Neural progenitor cell (in vitro differentiated cells): ENCODE measurements at places on chromosomes 12 and 14. TPM values are rescaled to one million over a fixed set of nuclear protein-coding genes. Genes with fewer than 3 reads are reported as not detected.

DNA sequence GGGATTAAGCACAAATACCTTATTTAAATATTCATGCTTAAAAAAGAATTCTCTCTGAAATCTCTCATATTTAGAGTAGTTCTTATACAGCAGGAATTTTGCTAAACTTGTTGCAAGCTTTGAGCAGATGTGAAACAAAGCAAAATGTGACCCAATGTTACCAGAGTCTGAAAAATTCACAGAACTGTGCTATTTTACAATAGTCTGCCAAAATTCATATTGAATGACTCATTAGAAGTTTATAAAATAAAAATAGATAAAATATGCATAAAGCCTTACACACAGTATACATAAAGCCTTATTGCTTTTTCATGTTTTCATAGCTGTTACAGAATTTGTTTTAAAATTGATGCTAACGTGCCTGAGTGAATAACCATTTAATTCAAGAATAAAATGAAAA, 17.8 kb upstream of the RHOJ start:
- no peaks in the 10 kb centered on the region for H3K4me1 ChIP-seq
- no peaks in the 10 kb centered on the region for H3K27me3 ChIP-seq
- H3K4me3 ChIP-seq = no peak overlapping the region
- DNase-seq = no peak

DNA sequence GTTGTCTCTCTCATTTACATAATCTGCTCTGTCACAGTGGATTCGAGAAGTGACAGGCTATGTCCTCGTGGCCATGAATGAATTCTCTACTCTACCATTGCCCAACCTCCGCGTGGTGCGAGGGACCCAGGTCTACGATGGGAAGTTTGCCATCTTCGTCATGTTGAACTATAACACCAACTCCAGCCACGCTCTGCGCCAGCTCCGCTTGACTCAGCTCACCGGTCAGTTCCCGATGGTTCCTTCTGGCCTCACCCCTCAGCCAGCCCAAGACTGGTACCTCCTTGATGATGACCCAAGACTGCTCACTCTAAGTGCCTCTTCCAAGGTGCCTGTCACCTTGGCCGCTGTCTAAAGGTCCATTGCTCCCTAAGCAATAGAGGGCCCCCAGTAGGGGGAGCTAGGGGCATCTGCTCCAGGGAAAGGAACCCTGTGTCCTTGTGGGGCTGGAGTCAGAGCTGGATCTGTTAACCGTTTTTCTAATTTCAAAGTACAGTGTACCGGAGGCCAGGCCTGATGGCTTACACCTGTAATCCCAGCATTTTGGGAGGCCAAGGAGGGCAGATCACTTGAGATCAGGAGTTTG, 5.1 kb downstream of the ERBB3 start:
- no peak overlapping the region for H3K27ac ChIP-seq
- H3K27me3 ChIP-seq = peaks cover 18% of the 10 kb centered on the region
- peaks cover 15% of the 10 kb centered on the region for H3K4me1 ChIP-seq

GRCh38 chr12:114998750-114999128, 314.8 kb upstream of the TBX3 start:
- no peak for DNase-seq
- no peaks in the 10 kb centered on the region for H3K36me3 ChIP-seq
- H3K4me1 ChIP-seq = peaks cover 6% of the 10 kb centered on the region
- no peak overlapping the region for H3K27ac ChIP-seq
- H3K4me3 ChIP-seq = no peak overlapping the region
- no peaks in the 10 kb centered on the region for H3K27me3 ChIP-seq

- no peaks in the 10 kb centered on the region for H3K27me3 ChIP-seq
- H3K4me1 ChIP-seq = peaks cover 8% of the 10 kb centered on the region
- no peak for DNase-seq
- H3K4me3 ChIP-seq = no peak overlapping the region
Measured at GRCh38 chr12:83793616-83794015, 1106.9 kb downstream of the TMTC2 start.

GRCh38 chr12:4947253-4947652, 37.5 kb downstream of the KCNA1 start:
- DNase-seq = peak; percentile 69
- H3K27me3 ChIP-seq = peaks cover 23% of the 10 kb centered on the region
- no peaks in the 10 kb centered on the region for H3K36me3 ChIP-seq
- H3K4me3 ChIP-seq = no peak overlapping the region
- peaks cover 16% of the 10 kb centered on the region for H3K4me1 ChIP-seq

DNA sequence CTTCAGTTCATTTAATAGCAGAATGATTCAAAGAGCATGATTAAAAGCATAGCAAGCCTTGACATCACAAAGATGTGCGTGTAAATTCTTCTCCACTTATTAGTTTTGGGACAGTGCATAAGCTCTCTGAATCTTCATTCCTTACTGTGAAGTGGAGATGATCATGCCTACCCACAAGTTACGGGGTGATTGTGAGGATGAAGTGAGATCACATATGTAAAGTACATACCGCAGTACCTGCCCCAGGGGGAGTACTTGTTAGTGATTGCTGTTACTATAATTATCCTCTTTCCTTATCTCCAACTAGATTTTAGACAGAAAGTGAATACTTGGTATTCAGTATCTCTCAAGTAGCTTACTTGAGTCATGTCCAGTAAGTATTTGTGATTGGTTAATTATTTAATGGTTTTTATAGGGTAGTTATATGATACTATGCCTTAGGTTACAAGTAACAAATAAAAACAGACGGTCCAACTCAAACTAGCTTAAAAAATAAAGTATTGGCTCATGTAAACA, 6.0 kb downstream of the RAD9B start:
- no peaks in the 10 kb centered on the region for H3K36me3 ChIP-seq
- no peak overlapping the region for H3K27ac ChIP-seq
- DNase-seq = no peak
- H3K4me3 ChIP-seq = no peak overlapping the region
- no peaks in the 10 kb centered on the region for H3K4me1 ChIP-seq

- peaks cover 7% of the 10 kb centered on the region for H3K27me3 ChIP-seq
- no peaks in the 10 kb centered on the region for H3K36me3 ChIP-seq
- DNase-seq = no peak
Measured at GRCh38 chr12:131836714-131837397, 8.7 kb downstream of the MMP17 start.

DNA sequence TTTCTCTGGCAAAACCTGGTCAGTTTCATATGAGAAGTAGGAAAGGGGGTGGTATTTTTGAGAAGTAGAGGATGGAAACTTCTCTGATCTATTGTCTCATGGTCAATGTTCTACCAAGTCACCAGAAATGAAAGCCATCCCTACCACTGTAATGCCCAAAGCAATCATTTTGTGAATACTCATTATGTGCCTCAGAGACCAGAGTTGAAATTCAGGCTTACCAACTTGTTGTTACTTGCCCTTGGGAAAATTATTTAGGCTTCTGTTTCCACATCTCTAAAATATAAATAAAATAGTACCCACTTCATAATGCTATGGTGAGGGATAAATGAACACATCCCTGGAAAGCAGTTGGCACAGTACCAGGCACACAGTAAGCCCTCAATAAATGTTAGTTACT, 723.7 kb upstream of the TBX3 start:
- no peak for DNase-seq

DNA sequence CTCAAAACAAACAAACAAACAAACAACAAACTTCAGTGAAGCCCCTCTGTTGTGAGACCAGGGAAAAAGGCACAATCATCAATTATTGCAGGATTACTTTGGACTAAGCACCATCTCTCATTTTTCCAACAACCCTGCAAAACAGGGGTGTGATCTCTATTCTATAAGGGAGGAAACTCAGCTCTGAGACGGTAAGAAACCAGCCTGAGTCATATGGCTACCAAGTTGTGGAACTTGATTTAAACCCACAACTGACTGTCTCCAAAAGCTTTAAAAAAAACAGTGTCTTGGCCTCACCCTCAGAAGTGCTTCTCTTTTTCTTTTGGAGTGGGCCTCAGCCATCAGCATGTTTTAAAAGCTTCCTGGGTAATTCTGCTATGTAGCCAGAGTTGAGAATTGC, 49.8 kb downstream of the RIN3 start:
- DNase-seq = no peak
- no peak overlapping the region for H3K4me3 ChIP-seq

GRCh38 chr14:32023540-32023939, 53.6 kb upstream of the ARHGAP5 start:
- no peaks in the 10 kb centered on the region for H3K27me3 ChIP-seq
- no peak for DNase-seq
- H3K4me3 ChIP-seq = no peak overlapping the region

DNA sequence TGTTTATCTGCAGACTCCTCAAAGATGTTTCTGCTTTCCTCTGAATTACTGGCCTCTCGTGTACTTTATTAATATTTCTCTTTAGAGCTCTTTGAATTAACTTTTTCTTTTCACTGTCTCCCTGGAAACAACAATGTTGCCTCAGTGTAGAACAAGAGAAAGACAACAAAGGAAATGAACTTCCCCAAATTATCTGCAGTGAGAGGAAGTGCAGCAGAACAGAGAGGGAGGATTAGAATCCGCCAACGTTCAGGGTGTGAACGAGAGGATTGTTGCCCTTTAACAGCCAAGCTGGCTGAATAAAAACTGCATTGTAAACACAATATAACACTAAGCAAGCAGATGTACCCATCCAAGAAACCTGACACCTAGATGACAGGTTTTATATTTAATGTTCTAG, 375.9 kb downstream of the GALC start:
- no peak overlapping the region for H3K27ac ChIP-seq
- no peaks in the 10 kb centered on the region for H3K36me3 ChIP-seq
- no peak overlapping the region for H3K4me3 ChIP-seq
- H3K27me3 ChIP-seq = no peaks in the 10 kb centered on the region
- no peak for DNase-seq

DNA sequence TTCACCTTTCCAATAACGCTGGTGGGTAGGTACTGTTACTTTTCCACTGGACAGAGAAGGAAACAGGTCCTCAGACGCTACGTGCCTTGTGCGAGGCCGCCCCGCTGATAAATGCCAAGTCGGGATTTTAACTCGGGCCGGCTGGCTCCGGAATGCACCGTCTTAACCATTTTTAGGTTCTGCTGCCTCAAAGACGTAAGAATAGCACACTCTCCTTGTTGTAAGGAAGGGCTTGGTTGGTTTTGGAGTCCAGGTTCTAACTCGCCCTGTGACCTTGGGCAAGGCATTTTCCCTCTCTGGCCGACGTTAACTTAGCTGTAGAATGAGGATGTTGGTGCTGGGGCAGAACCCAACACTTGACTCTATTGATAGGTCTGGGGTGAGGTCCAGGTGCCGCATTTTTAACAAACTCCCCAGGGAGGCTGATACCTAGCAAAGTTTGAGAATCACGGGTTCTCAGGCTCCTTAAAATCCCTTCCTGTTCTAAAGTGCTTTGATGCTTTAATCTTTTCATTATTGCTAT, 814 bp downstream of the ANKRD13A start:
- peaks cover 9% of the 10 kb centered on the region for H3K4me1 ChIP-seq
- peak; percentile 54 for DNase-seq
- H3K4me3 ChIP-seq = peak overlapping the region; percentile 66
- H3K36me3 ChIP-seq = no peaks in the 10 kb centered on the region

DNA sequence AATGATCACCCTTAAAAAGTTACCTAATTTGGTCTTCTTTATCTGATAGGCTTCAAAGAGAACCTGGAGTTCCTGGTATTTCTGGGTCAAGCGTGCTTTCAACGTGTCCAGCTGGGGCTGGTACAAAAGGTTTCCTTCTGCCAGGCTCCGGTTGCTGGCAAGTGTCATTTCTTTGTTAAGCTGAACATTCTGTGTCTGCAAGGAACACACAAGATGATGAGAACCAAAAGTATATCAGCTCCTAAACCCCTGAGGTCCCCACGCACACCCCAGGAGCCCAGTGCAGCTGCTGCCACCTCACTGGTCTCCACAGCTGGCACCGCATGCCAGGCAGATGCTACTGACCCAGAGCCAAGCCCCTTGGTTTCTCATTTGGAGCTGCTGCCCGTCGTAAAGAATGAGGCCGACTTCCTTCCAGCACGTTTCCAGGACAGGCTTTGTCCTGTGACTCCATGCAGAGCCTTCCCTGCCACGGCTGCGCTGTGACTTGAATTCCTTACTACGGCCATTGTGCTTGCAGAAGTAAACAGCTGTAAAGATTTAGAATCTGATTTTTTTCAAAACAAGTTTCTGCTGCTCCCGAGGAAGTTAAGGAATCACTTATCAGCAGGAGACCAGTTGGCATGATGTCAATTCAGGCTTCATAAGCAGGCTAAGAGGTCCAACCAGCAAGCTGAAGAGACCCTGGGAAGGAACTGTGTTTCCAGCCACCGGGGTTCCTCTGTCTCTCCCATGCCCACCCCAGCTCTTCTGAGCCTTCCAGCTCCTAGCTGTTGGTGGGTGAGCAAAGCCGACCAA, 24.9 kb downstream of the VPS37B start:
- DNase-seq = peak; percentile 80
- H3K4me1 ChIP-seq = peaks cover 34% of the 10 kb centered on the region
- peaks cover 90% of the 10 kb centered on the region for H3K27me3 ChIP-seq
- H3K36me3 ChIP-seq = no peaks in the 10 kb centered on the region
- no peak overlapping the region for H3K27ac ChIP-seq

DNA sequence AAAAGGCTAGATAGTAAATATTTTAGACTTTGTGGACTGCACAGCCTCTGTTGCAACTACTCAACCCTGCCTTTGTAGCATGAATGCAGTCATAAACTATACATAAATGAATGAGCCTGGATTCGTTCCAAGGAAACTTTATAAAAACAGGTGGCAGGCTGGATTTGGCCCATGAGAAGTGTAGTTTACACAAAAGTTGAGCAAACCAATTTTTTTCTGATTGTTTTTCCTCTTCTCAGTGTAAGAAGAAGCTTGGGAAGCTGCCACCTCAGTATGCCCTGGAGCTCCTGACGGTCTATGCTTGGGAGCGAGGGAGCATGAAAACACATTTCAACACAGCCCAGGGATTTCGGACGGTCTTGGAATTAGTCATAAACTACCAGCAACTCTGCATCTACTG, 9.5 kb downstream of the OAS1 start:
- no peaks in the 10 kb centered on the region for H3K4me1 ChIP-seq
- H3K27ac ChIP-seq = no peak overlapping the region
- H3K4me3 ChIP-seq = no peak overlapping the region
- no peaks in the 10 kb centered on the region for H3K36me3 ChIP-seq

GRCh38 chr12:41356181-41356580, 168.1 kb downstream of the PDZRN4 start:
- no peaks in the 10 kb centered on the region for H3K4me1 ChIP-seq
- H3K36me3 ChIP-seq = no peaks in the 10 kb centered on the region
- no peak overlapping the region for H3K4me3 ChIP-seq
- no peak for DNase-seq
- no peaks in the 10 kb centered on the region for H3K27me3 ChIP-seq

DNA sequence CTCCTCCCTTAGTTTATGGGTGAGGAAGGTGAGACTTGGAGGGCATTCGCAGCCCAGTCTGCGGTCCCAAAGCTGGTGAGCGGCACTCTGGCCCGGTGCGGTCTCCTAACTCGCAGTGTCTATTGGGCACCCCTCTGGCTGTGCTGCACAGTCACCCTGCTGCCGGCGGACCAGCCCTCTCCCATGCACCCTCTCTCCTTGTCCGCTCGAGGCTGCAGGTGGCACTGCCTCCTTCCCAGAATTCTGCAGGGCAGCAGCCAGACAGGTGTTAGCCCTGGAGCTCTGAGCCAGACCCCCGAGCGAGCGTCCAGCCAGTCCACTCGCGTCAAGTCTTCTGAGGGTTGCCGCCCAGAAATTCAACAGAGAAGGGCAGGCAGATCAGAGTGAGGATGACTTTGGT, 56.8 kb upstream of the DYNC1H1 start:
- H3K36me3 ChIP-seq = peaks cover 4% of the 10 kb centered on the region
- DNase-seq = no peak
- no peaks in the 10 kb centered on the region for H3K4me1 ChIP-seq
- no peak overlapping the region for H3K27ac ChIP-seq

The TMPRSS12 gene
- not detected in 2 replicates for total RNA-seq

The LPAR5 gene
- total RNA-seq = 0.04 and 0.22 TPM in 2 replicates

The ITGA7 gene
- 43.4 and 75.2 TPM in 2 replicates for total RNA-seq

The MYH7 gene
- total RNA-seq = 0.19 TPM in 1 of 2 replicates, not detected in the other

The NOS1 gene
- total RNA-seq = 0.11 and 0.19 TPM in 2 replicates

The TMEM52B gene
- not detected in 2 replicates for total RNA-seq

The ATL1 gene
- total RNA-seq = 7.3 and 11.8 TPM in 2 replicates

The SMIM41 gene
- not detected in 2 replicates for total RNA-seq

The EFS gene
- total RNA-seq = 21.7 and 74.3 TPM in 2 replicates
